ENCODE measurements at places on chromosomes 12 and 14. TPM values are rescaled to one million over a fixed set of nuclear protein-coding genes. Genes with fewer than 3 reads are reported as not detected.

DNA sequence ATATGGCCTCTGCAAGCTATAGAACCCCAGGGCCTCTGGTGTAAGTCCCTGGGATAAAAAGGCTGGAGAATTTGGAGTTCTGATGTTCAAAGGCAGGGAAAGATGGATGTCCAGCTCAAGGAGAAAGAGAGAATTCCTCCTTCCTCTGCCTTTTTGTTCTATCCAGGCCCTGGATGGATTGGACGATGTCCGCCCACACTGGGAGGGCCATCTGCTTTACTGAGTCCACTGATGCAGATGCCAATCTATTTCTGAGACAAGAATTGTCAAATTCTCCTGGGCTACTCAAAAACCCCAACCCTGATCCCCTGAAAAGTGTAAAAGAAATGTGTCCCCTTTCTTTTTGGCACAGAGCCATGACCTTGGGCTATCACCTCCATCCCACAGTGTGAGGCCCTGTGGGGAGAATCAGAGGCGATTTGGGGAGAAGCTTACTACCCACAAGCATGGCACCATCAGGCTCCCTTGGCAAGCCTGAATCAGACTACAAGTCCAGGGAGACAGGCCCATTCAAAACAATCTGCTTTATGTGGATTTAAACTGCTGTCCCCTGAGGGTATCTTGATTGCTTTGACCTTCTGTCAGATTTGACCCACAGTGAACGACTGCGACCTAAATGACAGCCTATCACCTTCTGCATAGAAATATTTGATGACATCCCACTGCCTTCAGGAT, 334.0 kb downstream of the NUAK1 start:
- H3K36me3 ChIP-seq, result no peaks in the 10 kb centered on the region
- H3K4me3 ChIP-seq, result no peak overlapping the region
- no peaks in the 10 kb centered on the region for H3K27me3 ChIP-seq

DNA sequence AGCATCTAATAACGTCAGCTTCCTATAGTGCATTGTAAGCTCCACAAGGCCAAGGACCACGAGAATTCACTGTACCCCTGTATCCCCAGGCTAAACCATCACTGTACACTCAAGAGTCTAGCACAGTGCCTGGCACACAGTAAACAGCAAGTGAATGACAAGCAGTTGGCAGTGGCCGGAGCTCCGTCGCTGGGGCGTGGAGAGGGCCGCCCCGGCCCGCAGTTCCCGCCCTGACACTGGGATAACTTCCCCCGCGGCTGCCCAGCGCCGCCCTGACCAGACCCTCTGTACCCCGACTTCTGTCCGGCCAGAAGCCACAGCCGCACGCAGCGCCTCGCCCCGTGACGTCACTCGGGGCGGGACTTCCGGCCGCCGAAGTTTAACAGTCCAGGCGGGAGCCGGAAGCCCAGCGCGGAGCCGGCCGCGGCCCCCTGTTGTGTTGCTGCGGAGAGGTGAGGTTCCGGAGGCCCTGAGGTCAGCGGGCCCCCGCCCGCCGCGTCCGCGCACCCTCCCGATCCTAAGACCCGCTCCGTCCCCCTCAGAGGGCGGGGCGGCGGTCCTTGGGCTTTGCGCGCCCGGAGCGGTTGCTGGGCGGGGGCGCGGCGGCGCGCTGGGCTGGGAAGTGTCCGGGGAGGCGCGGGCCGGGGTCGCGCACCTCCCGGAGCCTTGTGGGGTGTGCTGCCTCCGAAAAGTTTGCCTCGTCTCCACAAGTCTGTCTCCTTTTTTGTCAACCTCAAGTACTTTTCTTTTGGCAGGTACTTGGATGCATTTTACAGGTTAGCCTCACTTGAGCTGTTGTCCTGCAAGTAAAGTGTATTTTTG, at the start of gene NEDD1:
NEDD1 (plus strand) TSS at position 409 of the 822 bp plus-strand sequence. CDS start 2,503 bp downstream, outside the sequence.
- peak; percentile 97 for DNase-seq
- H3K4me3 ChIP-seq, result peak within 1 kb of the TSS; percentile 79
- H3K36me3 ChIP-seq, result no peaks in the 10 kb centered on the region
- peak within 1 kb of the TSS; percentile 91 for H3K27ac ChIP-seq

DNA sequence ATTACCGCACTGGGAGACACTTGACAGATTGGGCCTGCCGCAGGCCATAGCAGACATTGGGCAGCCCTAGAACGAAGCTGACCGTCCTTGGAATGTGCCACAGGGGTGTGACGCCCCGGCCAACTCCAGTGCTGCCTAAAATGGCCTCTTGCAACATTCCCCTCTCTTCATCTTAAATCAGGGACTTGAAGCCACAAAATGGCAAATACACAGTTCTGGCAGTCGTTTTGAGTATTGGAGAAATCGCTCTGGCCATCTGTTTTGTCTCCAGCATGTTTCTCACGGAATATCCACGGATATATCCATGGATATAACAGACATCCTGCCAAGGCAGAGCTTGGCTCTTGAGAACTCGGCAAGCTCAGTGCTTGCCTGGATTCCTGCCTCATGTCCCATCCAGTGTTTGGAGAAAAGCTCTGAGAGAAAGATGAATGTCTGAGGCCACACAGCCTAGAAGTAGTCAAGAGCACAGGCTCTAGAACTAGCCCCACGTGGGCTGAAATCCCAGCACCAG, 158.4 kb downstream of the CHST11 start:
- H3K36me3 ChIP-seq, result no peaks in the 10 kb centered on the region
- H3K4me1 ChIP-seq, result peaks cover 10% of the 10 kb centered on the region
- DNase-seq, result no peak
- H3K27ac ChIP-seq, result peak overlapping the region; percentile 15
- H3K4me3 ChIP-seq, result no peak overlapping the region

DNA sequence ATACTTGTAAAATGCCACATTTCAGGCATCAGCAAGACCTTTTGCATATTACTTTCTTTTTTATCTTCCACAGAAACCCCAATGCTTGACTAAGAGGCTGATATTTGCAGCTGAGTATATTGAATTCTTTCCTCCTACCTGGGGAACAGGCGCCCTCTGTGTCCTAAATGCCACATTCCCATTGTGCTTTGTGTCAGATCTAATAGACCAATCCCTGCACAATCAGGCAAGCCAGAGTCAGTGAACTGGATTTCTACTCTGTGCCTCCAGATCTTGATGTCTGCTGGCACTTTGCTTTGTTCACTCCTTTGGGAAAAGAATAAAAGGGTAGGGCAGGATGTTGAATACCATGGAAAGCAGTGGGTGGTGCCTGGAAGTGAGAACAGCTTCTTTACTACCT, 22.4 kb upstream of the TAS2R42 start:
- H3K4me3 ChIP-seq, result no peak overlapping the region
- no peaks in the 10 kb centered on the region for H3K27me3 ChIP-seq
- no peak for DNase-seq
- H3K36me3 ChIP-seq, result no peaks in the 10 kb centered on the region
- H3K4me1 ChIP-seq, result no peaks in the 10 kb centered on the region
- H3K27ac ChIP-seq, result no peak overlapping the region

- no peaks in the 10 kb centered on the region for H3K36me3 ChIP-seq
- peak overlapping the region; percentile 59 for H3K27ac ChIP-seq
- DNase-seq, result no peak
- peaks cover 4% of the 10 kb centered on the region for H3K4me1 ChIP-seq
- no peak overlapping the region for H3K4me3 ChIP-seq
- no peaks in the 10 kb centered on the region for H3K27me3 ChIP-seq
Measured at GRCh38 chr12:75699728-75700496, 188.5 kb upstream of the KRR1 start.

- H3K4me3 ChIP-seq, result no peak overlapping the region
- no peaks in the 10 kb centered on the region for H3K36me3 ChIP-seq
- H3K4me1 ChIP-seq, result no peaks in the 10 kb centered on the region
Measured at GRCh38 chr14:98059106-98059505, 1212.9 kb downstream of the BCL11B start.

DNA sequence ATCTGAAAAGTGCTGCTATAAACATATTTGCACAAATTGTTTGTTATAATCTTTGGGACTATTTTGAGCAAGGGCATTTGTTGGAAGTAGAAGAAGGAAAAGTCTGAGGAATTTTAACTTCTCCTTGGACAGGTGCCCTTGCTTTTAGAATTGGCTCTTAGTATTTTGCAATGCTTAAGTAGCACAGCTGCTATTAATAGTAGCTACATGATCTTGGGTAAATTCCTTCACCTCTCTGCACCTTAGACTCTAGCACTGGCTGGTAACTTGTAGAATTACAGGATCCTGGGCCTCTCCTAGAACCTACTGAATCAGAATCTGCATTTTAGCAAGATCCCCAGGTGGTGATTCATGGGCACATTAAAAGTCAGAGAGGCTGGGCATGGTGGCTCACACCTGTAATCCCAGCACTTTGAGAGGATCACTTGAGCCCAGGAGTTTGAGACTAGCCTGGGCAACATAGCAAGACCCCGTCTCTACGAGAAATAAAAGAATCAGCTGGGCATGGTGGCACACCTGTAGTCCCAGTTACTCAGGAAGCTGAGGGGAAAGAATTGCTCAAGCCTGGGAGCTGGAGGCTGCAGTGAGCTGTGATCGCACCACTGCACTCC, 10.8 kb upstream of the TMEM120B start:
- no peak for DNase-seq
- no peaks in the 10 kb centered on the region for H3K36me3 ChIP-seq
- H3K4me1 ChIP-seq, result peaks cover 8% of the 10 kb centered on the region
- H3K4me3 ChIP-seq, result no peak overlapping the region
- no peak overlapping the region for H3K27ac ChIP-seq

DNA sequence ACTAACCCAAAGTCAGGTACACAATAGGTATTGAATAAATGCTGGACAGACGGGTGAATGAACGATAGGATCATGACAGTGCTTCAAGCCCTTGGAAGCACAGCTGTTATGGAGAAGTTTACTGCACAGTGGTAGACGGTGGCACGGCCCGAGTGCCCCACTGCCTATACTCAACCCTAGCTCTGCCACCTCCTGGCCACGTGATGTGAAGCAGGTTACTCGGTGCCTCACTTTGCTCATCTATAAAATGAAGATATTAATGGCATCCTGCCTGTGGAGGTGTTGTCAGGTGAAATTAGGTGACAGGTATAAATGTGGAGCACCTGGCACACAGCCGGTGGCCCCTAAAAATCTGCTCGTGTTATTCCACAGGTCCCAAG, 5.8 kb downstream of the ASB2 start:
- peak overlapping the region; percentile 92 for H3K27ac ChIP-seq
- DNase-seq, result peak; percentile 91
- peaks cover 64% of the 10 kb centered on the region for H3K4me1 ChIP-seq
- H3K36me3 ChIP-seq, result no peaks in the 10 kb centered on the region
- H3K27me3 ChIP-seq, result no peaks in the 10 kb centered on the region
- peak overlapping the region; percentile 39 for H3K4me3 ChIP-seq

DNA sequence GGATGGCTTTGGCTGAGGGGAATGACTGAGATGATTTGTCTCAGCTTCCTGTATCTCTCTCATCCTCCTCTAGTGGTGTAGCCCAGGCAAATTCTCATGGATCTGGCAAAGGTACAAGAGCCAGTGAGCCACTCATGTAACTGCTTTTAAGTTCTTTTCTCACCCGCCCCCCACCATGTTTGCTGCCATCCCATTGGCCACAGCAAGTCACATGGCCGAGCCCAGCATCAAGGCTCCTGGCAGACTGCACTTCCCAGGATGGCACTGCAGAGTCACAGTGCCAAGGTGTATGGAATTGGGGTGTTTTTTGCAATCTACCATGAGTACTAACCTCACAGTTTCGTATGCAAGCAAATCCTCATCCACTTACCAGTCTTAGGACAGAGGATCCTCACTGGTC, 50.9 kb downstream of the CHST11 start:
- peaks cover 8% of the 10 kb centered on the region for H3K36me3 ChIP-seq
- peaks cover 47% of the 10 kb centered on the region for H3K4me1 ChIP-seq

DNA sequence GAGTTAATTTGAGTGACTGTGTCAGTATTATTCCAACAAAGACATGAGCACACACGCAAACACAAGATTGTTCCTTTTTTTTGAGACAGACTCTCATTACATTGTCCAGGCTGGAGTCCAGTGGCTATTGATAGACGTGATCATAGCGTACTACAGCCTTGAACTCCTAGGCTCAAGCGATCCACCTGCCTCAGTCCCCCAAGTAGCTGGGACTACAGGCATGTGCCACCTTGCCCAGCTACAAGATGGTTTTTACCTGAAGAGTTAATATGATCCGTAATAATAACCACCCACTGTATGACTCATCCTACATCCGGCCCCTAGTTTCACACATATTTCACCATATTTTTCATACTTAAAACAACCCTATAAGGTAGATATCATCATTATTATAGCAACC, 26.8 kb downstream of the BCAT1 start:
- no peak overlapping the region for H3K4me3 ChIP-seq
- no peak for DNase-seq
- H3K27me3 ChIP-seq, result no peaks in the 10 kb centered on the region
- H3K36me3 ChIP-seq, result no peaks in the 10 kb centered on the region
- H3K4me1 ChIP-seq, result no peaks in the 10 kb centered on the region
- H3K27ac ChIP-seq, result no peak overlapping the region

DNA sequence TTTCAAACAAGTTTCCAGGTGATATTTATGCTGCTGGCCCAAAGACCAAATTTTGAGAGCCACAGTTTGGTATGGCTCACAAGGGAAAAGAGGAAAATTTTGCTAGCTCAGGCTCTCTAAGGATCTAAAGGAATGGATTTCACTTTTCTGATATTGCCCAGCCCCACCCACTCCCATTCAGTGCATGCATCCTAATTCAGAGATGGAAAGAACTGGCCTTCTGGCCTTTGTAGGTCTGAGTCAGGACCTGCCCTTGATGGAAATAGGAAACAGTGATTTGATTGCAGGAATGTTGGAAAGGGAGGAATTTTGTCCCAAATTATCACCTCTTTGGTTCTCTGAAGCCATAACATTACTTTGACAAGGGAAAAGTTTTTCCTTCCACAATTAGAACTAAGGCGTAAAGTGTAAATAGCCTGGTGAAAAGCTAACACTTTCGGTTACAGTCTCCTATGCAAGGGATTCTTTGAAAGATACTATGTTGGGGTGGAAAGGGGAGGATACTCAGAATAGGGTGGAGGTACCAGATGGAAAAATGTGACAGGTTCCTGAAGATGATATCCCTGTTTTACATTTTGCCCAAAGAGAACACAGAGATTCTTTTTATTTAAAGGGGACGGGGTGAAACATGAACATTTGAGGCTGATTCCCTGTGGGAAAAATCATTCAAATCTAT, 11.1 kb downstream of the ZNF641 start:
- H3K27ac ChIP-seq, result no peak overlapping the region
- H3K4me1 ChIP-seq, result no peaks in the 10 kb centered on the region
- no peak overlapping the region for H3K4me3 ChIP-seq
- no peaks in the 10 kb centered on the region for H3K27me3 ChIP-seq
- no peak for DNase-seq

- H3K27ac ChIP-seq, result no peak overlapping the region
- no peak for DNase-seq
- H3K36me3 ChIP-seq, result no peaks in the 10 kb centered on the region
- no peaks in the 10 kb centered on the region for H3K27me3 ChIP-seq
- no peak overlapping the region for H3K4me3 ChIP-seq
Measured at GRCh38 chr14:80607430-80608190, 333.9 kb downstream of the CEP128 start.

Gene SLCO1A2
- total RNA-seq, result 2.5 TPM

Gene NUAK1
- 1.4 TPM for total RNA-seq

Gene SLC7A8
- total RNA-seq, result 32.7 TPM

Gene ACOT6
- total RNA-seq, result not detected

Gene TCL1A
- 92.4 TPM for total RNA-seq

Gene BCL11B
- 10.8 TPM for total RNA-seq

Gene CLBA1
- 3.9 TPM for total RNA-seq
